BJ (cell line): ENCODE measurements at places on chromosomes 6 and 20.

DNA sequence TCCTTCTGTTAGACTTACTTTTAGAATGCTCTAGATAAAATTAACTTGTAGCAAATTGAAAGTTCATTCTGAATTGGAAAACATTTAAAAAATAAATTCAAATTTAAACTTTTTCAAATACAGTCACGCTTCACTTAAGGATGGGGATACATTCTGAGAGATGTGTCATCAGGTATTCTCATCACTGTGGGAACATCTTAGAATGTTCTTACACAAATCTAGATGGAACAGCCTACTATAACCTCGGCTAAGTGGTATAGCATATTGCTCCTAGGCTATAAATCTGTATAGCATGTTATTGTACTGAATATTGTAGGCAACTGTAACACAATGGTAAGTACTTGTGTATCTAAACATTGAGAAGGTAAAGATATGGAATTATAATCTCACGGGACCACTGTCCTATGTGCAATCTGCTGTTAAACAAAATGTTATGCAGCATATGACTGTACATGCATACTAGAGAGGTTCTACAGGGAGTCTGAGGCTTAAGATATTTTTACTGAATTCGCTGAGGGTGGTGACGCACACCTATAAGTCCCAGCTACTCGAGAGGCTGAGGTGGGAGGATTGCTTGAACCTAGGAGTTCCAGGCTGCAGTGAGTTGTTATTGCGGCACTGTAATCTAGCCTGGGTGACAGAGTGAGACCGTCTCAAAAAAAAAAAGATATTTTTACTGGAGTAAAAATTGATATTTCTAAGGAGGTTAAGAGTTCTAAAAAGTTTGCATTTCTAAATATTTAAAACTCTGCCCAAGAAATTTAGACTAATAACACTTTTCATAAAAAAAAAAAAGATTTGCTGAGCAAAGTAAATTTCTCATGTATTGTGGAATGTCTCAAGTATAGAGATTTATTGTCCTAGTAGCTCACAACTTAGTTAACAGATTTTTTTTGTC, 87.3 kb upstream of the TULP1 start:
- no peak for DNase-seq

GRCh38 chr6:144087789-144088426, 7.5 kb downstream of the SF3B5 start:
- DNase-seq, result no peak

DNA sequence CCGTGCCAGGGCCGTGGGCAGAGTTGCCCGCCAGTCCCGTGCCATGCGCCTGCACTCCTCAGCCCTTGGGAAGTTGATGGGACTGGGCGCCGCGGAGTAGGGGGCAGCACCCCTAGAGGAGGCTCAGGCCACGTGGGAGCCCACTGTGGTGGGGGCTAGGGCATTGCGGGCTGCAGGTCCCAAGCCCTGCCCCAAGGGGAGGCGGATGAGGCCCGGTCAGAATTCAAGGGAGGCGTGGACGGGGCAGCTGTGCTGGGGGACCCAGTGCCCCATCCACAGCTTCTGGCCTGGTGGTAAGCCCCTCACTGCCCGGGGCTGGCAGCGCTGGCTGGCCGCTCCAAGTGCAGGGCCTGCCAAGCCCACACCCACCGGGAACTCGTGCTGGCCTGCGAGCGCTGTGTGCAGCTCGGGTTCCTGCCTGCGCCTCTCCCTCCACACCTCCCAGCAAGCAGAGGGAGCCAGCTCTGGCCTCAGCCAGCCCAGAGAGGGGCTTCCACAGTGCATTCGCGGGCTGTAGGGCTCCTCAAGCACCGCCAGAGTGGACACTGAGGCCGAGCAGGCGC, 317.8 kb downstream of the HAO1 start:
- no peak for DNase-seq

DNA sequence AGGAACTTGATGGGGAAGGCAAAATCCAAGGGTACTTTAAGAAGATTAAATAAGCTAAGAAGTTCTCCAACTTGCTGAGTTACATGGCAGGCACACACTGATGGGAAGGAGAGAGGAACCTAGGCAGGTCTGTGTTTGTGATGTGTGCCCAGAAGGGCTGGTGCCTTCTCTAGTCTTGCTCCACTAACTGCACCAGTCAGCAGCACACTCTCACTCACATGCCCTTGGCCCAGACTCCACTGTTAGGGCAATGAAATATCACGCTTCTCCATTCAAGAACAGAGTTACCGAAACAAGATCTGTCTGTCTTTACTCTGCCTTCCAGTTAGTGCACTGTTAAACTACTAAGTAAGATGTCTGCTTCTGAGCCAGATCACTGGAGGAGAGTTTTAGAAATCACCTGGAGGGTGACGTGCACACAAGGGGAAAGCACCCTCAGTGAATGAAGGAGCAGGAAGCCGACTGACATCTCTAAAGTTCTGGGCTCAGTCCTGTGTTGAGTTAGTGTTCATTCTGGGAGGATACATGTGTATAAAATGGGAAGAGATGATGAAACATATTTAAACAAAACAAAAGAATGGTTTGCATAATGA, 251.1 kb downstream of the FOXC1 start:
- no peak for DNase-seq

GRCh38 chr6:83879746-83880145, 20.3 kb downstream of the CYB5R4 start:
- no peak for DNase-seq

DNA sequence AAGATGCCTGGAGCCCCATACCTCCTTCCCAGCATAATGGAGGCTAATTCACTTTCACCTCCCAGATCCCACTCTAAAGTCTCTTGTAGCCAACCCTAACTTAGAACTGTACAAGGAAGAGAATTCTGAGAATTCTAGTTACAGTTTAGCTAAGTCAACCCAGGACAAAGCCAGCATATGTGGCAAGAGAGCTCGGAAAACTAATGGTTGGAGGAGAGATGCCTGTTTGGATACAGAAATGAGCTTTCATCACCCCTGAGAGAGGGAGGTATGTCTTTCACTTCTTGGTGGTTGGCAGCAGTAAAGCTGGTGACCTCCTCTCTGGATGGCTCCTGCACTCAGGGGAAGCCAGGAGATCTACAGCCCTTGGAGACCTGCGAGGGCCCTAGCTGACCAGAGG, 252.6 kb upstream of the SUPT3H start:
- DNase-seq, result no peak

DNA sequence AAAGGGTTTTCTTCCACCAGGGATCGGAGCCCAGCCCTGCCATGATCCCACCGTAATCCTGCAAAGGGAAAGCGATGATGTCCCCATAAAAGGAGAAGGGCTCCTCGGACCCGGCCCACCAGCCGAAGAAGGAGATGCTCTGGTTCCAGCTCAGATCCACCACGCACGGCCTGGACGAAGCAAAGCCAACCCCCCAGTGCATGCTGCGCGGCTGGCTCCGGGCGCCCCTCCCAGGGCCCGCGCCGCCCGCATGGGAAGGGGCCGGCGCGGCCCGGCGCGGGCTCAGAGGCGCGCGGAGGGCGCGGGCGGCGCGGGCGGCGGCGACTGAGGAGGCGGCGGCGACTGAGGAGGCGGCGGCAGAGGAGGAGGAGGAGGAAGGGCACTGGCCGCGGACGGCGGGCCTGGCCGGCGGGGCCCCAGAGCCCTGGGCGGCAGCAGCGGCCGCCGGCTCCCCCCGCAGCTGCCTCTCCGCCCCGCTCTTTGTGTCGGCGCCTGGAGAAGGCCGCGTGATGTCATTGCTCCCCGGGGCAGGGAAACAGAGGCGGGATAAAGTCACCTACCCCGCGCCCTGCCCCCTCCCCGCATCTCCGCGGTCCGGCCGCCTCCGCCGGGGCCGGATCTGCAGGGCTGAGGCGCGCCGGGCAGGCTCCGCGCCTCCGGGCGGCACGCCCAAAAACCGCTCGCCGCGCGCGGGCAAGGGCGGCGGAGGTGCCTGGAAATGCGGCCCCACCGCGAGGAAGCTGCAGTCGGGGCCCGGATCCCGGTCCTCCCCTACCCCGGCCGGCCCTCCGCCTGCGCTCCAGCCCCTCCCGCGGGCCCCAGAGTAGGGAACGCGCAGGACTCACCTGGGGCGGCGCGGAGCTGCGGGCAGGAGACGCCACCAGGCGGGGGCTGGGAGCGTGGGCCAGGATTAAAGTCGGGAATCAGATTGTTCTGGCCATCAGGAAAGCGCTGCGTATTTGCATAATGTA, at the start of gene FAXC:
Gene FAXC (minus strand): TSS at position 504 of the 971 bp plus-strand sequence. CDS start 302 bp downstream, at position 202.
- DNase-seq, result no peak

DNA sequence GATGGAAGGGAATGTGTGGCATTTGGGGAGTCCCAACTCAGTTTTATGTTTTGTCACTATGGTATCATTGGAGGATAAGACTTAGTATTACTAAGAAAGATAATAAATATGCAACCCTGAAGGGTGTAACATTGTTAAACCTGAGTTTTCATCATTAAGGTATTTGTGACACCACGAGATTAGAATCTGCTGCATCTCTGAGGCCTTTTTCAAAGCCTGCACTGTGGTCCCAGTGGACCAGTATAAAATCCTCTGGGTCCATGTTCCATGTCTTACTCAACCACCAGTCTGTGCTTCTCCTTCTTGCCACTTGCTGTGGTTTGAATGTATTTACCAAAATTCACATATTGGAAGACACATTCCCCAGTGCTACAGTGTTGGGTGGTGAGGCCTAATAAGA, 130.6 kb downstream of the TBX18 start:
- no peak for DNase-seq

- DNase-seq, result no peak
Measured at GRCh38 chr6:136983687-136984086, 61.1 kb downstream of the IL20RA start.

DNA sequence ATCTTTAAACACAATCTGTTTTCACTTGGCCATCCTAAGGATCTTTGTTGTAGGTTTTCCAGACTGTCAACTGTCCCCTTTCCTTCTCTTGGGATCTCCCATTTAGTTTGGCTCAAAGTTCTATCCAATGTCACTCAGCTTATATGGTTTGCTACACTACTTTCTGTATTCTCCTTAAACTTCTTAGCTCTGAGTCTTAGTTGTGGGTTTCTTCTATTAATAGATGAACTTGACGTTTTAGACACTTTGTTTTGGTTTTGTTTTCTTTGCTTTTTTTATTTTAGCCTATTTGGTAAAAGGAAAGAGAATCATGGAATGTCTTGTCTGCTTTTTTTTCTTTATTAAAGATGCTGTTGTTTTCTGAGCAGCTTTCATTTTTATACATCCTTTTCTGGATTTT, 11.4 kb downstream of the RMND1 start:
- DNase-seq, result no peak

GRCh38 chr20:57266291-57267157, at the start of gene BMP7:
Gene BMP7 (minus strand): TSS chr20:57266641. CDS start chr20:57266122, 519 bp downstream.
- no peak for DNase-seq

- DNase-seq, result peak; percentile 84
Measured at GRCh38 chr20:34713194-34713943, 9.2 kb downstream of the TP53INP2 start.

GRCh38 chr6:21537637-21538036, 55.9 kb upstream of the SOX4 start:
- no peak for DNase-seq

DNA sequence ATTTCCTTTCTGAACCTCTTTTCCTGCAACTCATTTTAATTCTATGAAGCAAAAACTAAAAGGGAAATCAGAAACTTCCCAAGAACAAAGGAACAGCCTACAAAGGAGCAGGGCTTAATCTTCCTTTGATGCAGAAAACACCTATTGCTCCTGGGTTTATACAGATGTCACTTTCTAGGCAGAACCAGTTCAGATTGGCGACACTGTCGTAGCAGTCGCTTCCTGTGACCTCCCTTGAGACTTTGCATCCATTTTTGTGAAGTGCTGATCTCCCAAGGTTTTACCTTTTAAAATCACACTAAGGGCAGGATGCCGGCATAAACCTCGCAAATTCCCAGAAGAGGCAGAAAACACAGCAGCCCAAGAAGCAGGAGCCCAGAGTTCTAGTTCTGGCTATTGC, 40.1 kb downstream of the JAG1 start:
- DNase-seq, result no peak
